Esophagus squamous epithelium (tissue), 5 donors: ENCODE measurements at places on chromosomes 16 and 17.

DNA sequence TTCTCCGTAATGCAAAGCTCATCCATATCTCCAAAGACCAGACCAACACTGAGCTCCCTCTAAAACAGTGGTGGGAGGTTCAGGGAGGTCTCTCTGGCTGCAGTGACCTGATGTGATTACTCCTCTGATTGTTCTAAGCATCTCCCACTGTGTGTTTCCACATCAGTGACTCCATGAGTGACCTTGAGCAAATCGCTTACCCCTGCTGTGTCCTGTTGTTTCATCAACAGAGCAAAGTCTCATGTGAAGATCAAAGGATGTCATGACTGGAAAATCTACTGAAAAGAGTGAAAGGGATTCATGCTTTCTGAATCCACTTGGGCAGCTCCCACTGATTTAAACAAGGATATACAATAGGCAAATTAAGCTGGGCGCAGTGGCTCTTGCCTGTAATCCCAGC lies 352.9 kb downstream of the TMEM114 start:
- no peak for DNase-seq

- DNase-seq: no peak
Observed at GRCh38 chr17:71649941-71650350, 470.9 kb upstream of the SOX9 start.

GRCh38 chr17:67503739-67504138 lies 126.7 kb downstream of the PITPNC1 start:
- no peak for DNase-seq

DNA sequence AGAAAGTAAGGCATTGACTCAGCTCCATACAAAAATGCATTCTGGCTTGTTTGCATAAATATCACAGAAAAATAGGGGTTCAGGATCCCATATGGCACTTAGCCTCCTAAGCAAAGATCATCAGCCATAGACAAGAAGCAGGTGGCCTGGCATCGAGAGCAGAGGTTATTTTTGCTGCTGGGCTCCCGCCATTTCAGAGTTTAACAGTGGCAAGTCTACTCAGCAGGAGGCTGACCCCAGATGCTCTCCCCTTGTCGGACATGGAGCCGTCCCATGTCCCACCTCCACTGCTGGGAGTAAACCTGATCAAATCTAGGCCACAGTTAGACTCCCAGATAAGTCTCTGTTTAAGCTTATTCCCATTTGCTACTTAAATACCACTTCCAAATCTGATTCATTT lies 269.1 kb downstream of the FTO start:
- no peak for DNase-seq

GRCh38 chr17:7440113-7440833 lies 961 bp downstream of the FGF11 start:
- no peak for DNase-seq

DNA sequence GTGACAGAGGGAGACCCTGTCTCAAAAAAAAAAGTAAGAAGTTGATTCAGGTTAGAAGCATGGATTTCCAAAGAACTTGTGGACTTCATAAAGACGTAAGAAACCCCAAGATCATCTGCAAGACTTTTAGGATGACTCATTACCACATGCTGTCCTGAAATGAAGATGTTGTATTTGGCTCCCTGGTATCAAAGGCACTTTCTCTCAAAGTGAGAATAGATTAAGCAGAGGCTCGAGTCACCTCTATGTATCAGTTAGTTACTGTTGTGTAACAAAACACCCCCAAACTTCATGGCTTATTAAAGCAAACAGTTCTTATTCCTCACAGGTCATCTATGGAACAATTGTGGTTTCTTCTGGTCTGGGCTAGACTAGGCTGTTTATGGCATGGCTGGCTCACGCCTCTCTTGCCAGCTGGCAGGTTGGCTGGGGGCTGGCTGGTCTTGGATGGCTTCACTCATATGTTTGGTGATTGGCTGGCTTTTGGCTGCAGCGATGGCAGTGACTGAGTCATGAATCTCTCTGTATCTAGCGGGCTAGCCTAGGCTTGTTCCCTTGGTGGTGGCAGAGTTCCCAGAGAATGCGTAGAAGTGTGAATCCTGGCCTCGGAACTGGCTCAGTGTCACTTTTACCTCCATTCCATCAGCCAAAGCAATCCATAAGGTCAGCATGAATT lies 60.4 kb upstream of the MSI2 start:
- DNase-seq: no peak

DNA sequence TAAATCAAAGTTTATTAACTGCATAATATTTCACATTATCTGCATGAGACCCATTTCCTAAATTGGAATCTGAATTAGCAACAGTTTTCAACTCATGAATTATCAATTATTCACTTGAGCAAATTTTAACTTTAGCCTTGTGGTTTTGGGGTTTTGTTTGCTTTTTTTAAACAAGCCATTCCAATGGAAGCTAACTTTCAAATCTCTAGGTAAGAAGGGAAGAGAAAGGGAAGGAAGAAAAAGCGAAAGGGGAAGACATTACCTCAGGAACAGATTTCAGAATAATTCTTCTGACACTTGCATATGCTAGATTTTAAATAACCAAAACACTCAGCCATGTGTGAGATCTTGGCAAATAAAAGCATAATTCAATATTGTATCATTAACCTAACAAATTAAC lies 102.7 kb downstream of the CA4 start:
- no peak for DNase-seq

DNA sequence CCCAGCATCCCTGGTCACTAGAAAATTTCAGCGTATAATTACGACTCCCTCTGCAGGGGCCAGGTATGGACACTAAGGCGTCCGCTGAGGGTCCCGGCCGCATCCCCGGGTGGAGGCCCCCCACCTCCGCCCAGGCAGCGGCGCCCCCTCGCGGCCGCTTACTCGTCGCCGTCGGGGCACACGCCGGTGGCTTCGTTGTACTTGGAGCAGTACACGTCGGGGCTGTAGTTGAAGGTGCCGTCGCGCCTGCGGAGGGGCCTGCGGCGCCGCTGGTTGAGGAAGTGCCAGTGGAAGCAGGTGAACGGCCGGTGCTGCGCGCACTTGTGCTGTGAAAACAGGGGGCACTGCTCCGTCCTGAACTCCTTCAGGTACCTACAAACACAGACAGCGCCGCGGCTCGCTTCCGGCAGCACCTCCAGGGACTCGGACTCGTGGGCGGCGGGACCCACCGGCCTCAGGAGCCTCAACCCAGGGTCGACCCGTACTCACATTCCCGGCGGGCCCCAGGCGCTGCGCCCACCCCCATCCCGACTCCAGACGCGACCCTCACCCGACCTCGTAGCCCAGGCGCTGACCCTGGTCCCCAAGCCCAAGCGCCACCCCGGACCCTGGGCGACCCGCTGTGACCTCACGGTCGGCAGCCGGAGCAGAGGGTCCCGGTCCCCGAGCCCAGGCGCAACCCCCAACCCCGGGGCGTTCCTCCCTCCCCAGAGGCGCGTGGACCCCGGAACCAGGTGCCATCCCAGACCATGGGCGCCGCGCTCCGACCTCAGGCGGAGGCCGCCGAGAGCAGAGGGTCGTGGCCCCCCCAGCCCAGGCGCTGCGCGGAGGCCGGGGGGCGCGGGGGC lies 596 bp downstream of the UNKL start:
- peak; percentile 18 for DNase-seq

DNA sequence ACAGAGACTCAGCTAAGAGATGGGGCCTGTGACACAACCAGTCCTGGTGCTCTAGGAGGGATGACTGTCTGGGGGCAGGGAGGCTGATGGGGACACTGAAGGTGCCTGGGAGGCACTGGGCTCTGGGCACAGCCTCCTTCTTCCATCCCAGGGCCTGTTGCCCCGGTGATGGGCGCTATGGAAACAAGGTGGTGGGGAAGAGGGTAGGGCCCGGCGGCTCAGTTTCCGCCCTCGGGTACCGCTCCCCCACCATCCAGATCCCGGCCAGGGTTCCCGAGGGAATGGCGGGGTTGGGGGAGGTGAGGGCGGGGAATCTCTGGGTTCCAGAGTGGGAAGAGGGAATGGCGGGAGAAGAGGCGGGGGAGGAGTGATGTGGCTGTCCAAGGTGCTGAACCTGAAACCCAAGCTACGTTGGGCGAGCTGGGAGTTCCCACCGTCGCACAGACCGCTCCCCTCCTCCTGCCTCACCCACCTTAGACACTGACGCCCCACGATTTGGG lies 981 bp downstream of the KCNH4 start:
- DNase-seq: no peak

DNA sequence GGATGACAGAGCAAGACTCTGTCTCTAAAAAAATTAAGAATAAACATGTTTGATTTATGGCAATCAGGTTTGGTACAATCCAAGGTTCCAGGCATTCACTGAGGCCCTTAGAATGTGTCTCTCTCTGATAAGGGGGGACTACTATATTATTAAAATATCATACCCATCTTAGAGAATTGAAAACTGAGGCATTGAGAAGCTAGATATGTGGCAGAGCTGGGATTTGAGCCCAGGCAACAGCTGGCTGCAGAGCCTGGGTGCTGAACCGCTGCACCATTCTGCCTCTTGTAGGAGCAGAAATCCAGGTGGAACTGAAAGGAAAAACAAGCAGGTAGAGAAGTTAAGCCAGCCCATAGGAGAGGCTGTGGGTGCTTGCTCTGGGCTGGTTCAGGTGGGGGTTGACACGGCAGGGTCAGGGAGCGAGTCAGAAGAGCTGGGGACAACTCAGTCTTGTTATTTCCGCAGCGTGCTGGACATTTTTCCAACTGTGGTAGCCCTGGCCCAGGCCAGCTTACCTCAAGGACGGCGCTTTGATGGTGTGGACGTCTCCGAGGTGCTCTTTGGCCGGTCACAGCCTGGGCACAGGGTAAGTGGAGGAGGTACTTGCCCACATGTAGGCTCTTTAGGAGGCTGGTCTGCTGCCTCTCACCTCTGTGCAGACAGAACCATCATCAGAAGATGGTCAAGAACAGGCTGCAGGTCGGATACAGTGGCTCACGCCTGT lies 62.5 kb downstream of the WIPI1 start:
- no peak for DNase-seq

GRCh38 chr16:81313701-81314602 lies 810 bp upstream of the GAN start:
- DNase-seq: no peak

- DNase-seq: no peak
Observed at GRCh38 chr16:2749936-2750335, 2.5 kb upstream of the SRRM2 start.

DNA sequence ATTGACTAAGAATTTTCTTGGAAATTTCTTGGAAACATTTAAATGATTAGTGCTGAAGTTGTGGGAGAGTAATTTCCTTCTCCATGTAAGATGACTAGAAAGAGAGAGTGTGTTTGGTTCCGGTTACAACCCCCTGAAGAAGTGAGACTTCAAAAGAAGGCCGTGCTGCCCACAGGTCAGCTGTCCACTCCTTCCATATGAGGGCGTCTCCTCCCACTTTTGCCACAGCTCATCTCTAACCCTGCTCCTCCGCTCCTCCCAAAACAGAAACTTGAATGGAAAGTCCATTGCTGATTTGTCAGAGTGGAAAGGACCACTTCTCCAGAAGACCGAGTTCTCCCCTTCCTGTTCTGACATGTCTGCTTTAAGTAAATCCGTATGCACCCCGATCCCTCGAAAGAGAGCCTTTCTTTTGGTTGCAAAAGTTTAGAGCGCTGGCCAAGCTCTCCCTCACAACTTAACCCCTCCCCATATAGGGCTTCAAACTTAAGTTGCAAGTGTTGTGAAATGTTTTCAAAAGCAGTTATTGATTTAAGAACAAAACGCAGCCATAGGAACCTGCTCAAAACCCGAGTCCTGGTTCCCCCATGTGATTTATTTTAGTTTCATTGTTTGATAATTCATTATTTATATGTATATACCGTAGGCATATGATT lies 129.5 kb downstream of the SOCS1 start:
- DNase-seq: no peak

GRCh38 chr16:13029786-13030185 lies 128.4 kb downstream of the SHISA9 start:
- no peak for DNase-seq

DNA sequence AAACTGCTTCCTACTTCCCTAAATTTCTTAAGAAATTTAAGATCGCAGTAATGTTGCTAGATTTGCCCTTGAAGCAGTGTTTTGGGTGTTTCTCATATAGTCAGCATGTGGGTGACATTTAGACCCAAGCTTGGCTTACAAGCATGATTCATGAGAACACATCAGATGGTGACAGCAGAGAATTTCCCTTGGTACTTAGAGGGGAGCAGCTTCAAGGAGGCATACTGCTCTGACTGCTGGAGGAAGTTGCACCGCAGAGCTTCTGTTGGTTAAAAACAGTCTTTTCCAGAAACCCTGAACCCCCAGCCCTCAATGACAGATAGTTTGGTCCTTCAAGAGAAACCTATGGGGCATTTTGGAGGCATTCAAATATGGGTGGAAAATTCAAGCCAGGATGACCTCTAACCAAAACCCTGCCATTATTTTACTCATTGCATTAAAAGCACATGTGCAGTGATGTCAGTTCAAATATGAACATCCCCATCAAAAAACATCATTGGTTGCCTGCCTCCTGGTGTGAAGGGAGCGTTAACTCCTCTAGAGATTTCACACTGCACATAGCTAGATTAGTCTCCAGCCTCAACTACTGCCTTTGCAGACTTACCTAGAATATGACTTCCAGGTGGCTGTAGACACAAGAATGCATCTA lies 201.5 kb upstream of the CACNG5 start:
- DNase-seq: no peak

- DNase-seq: no peak
Observed at GRCh38 chr16:90083139-90083538, 6.0 kb upstream of the PRDM7 start.

DNA sequence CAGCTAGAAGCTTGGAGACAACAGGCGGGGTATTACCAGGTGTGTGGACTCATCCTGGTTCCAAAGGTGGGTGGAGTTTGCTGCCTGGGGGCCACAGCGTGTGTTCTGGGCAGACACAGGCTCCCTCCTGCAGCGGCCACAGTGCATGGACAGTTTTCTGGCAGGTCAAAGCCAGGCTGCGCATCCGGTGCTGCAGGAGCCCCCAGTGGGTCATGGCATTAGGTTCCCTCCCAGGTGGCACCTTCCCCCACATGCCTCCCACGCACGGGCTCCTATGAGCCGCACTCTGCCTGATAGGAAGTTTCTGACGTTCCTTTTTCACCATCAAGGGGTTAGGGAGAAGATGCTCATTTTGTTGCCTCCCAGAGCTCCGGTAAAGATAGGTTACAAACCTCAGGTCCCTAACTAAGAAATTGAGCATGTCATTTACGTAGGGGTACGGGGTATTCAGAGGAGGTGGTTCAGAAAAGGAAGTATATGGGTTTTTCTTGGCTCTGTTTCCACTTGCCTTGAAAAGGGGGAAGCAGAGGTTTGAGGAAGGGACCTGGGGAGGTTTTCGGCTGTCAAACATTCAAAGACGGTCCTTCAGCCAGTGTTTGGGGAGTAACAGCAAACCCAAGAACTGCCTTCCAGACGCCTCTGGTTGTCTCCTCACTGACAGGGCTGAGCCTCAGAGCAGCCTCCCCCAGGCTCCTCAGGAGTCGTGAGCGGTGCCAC lies 32.7 kb upstream of the NAT9 start:
- no peak for DNase-seq
